Activated naive CD8-positive, alpha-beta T cell treated with anti-CD3 and anti-CD28 coated beads for 36 hours (primary cell): ENCODE measurements at places on chromosomes 4 and X. TPM values are rescaled to one million over a fixed set of nuclear protein-coding genes. Genes with fewer than 3 reads are reported as not detected.

The SNCA gene
- 0.56 TPM for total RNA-seq

The IL15 gene
- total RNA-seq = 0.34 TPM

The TSPAN6 gene
- total RNA-seq = 0.43 TPM

The GNRHR gene
- not detected for total RNA-seq

The AFM gene
- total RNA-seq = not detected

The SSX2 gene
- not detected for total RNA-seq

The FGF13 gene
- not detected for total RNA-seq

The FAM149A gene
- 0.82 TPM for total RNA-seq

The UGT2B10 gene
- not detected for total RNA-seq

The RGN gene
- total RNA-seq = not detected

The FAM13A gene
- total RNA-seq = 3.2 TPM

The MUC7 gene
- total RNA-seq = not detected

The SLC16A2 gene
- total RNA-seq = 0.68 TPM

The SAGE1 gene
- total RNA-seq = not detected

The CYTL1 gene
- total RNA-seq = not detected

The GALNTL6 gene
- not detected for total RNA-seq

The SFRP2 gene
- 0.14 TPM for total RNA-seq

The LGI2 gene
- not detected for total RNA-seq

The CTBP1 gene
- 141 TPM for total RNA-seq

The ARHGAP24 gene
- 0.62 TPM for total RNA-seq

The GAGE12F gene
- not detected for total RNA-seq

The S100G gene
- not detected for total RNA-seq

The FATE1 gene
- total RNA-seq = not detected

The SPANXN3 gene
- total RNA-seq = not detected
